Ascending aorta (tissue), 2 donors: ENCODE measurements at places on chromosomes 1 and 21.
A peak's percentile ranks its signal among the peaks of the same experiment; 100 is the strongest.

- no peak for DNase-seq
- H3K36me3 ChIP-seq: peaks cover 13% of the 10 kb centered on the region
- H3K4me3 ChIP-seq: no peak overlapping the region
These were observed 1.9 kb upstream of the SLFNL1 start for GRCh38 chr1:41023279-41023990.

GRCh38 chr1:31535561-31535960 is 40.8 kb upstream of the TINAGL1 start:
- H3K4me3 ChIP-seq: no peak overlapping the region
- no peak for DNase-seq
- no peaks in the 10 kb centered on the region for H3K4me1 ChIP-seq
- no peaks in the 10 kb centered on the region for H3K36me3 ChIP-seq
- H3K27ac ChIP-seq: no peak overlapping the region
- H3K27me3 ChIP-seq: no peaks in the 10 kb centered on the region

DNA sequence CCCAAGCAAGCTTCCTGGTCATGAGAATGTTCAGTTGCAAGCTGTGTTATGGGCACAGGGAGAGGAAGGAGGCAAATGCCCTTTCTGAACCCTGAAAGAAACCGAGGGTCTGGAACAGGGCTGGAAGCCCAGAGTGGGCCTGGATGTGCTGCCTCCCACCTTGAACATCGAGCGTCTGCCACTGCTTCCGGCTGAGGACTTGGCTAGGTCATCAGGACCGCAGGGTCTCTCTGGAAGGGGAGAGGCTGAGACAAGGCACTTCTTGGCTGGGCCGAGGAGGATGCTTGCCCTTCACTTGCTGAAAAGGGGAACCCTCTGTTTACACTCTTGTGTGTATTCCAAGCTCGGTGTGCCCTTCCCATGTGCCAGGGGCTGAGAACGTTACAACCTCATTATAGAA is 168.0 kb upstream of the C1orf174 start:
- no peaks in the 10 kb centered on the region for H3K4me1 ChIP-seq
- no peak overlapping the region for H3K27ac ChIP-seq
- peak; percentile 2 for DNase-seq
- H3K27me3 ChIP-seq: no peaks in the 10 kb centered on the region

- no peaks in the 10 kb centered on the region for H3K36me3 ChIP-seq
- DNase-seq: no peak
- H3K27ac ChIP-seq: no peak overlapping the region
- H3K4me3 ChIP-seq: no peak overlapping the region
These were observed 312.8 kb downstream of the HLX start for GRCh38 chr1:221192055-221192454.

GRCh38 chr1:62142496-62142895 is 52.2 kb upstream of the L1TD1 start:
- H3K27me3 ChIP-seq: no peaks in the 10 kb centered on the region
- no peak for DNase-seq
- H3K4me3 ChIP-seq: no peak overlapping the region
- H3K4me1 ChIP-seq: no peaks in the 10 kb centered on the region

- no peak overlapping the region for H3K27ac ChIP-seq
- no peak for DNase-seq
- no peaks in the 10 kb centered on the region for H3K27me3 ChIP-seq
- no peak overlapping the region for H3K4me3 ChIP-seq
These were observed 9.0 kb downstream of the TRAF5 start for GRCh38 chr1:211335522-211336157.

DNA sequence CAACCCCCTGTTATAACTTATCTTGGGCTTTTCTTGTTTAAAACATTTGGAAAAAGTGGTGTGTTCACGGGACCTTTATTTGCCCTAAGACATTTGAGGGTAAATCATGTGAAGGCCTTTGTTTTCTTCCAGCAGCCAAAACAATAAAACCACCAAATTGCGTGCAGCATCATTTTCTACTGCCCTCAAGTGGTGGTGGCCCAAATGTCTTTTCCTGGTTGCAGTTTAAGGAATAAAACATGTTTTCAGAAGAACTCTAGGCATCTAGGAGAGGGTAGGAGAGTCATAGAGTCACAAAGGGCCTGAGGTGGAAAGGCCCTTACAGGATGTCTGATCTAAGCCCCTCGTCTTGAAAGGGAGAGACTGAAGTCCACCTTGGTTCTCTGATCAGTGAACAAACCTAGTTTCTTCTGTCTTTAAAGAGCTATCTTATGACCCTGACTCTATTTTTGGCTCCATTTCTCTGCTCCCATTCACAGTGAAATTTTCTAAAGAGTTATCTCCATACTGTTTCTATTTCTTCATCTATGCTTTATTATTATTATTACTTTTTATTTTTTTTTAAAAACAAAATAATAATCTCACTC is 16.0 kb upstream of the EPS15 start:
- peak; percentile 79 for DNase-seq
- peak overlapping the region; percentile 4 for H3K27ac ChIP-seq
- H3K27me3 ChIP-seq: no peaks in the 10 kb centered on the region
- no peak overlapping the region for H3K4me3 ChIP-seq
- no peaks in the 10 kb centered on the region for H3K4me1 ChIP-seq
- no peaks in the 10 kb centered on the region for H3K36me3 ChIP-seq

DNA sequence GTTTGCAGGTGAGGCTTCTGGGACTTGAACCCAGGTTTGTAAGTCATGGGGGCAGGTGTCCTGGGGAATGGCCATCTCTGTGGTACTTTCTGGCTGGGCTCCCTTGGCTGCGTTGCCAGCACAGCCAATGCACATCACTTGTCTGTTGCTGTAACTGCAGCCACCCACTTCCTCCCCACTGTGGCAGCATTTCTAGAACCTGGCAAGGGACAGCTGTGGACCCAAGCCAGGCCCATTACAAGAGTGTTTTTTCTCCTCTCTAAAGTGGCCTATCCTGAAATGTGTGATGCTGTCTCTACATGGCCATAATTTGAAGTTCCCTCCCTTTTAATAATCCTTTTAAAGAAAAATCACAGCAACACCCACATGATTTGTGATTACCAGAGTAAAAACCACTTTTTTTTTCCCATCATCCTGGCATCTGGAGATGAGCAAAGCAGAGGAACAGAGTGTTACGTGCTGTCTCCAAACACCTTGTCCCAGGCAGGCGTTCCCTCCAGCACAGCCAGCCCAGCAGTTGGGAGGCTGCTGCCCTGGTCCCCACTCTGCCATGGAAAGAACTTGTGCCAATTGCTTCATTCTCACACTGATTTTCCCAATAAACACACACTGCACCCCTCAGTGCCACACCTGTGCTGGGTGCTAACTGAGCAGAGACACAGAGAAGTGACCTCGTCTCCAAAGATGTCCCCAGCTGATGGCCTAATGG is 360.6 kb upstream of the USP24 start:
- DNase-seq: peak; percentile 67
- H3K27me3 ChIP-seq: no peaks in the 10 kb centered on the region
- no peak overlapping the region for H3K4me3 ChIP-seq
- peaks cover 10% of the 10 kb centered on the region for H3K4me1 ChIP-seq
- H3K27ac ChIP-seq: no peak overlapping the region

DNA sequence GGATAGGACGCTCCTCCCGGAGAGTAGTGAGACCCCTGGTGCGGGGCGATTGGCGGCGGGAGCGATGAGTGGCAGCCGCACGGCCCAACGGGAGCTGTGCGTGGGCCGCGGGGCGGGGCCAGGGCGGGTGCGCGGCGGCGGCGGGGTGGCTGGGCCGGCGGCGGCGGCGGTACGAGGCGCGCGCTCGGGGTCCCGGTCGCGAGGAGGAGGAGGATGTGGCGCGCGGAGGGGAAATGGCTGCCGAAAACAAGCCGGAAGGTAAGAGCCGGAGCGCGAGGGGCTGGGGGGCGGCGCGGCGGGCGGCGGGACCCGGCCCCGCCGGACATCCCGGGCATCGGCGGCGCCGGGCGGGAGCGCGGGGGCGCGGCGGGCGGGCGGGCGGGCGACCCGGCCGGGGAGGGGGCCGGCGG is at the start of gene CAMTA1:
Gene CAMTA1 (plus strand): TSS at position 137 of the 410 bp plus-strand sequence. CDS start 77 bp downstream, at position 214.
- H3K27me3 ChIP-seq: no peaks in the 10 kb centered on the region
- H3K4me3 ChIP-seq: peak within 1 kb of the TSS; percentile 98
- H3K27ac ChIP-seq: peak within 1 kb of the TSS; percentile 99
- H3K36me3 ChIP-seq: no peaks in the 10 kb centered on the region

- no peaks in the 10 kb centered on the region for H3K36me3 ChIP-seq
- peaks cover 5% of the 10 kb centered on the region for H3K4me1 ChIP-seq
- H3K27me3 ChIP-seq: no peaks in the 10 kb centered on the region
These were observed 142.5 kb downstream of the RERE start for GRCh38 chr1:8674912-8675311.

- H3K27me3 ChIP-seq: no peaks in the 10 kb centered on the region
- H3K4me3 ChIP-seq: no peak overlapping the region
- no peaks in the 10 kb centered on the region for H3K36me3 ChIP-seq
- H3K27ac ChIP-seq: no peak overlapping the region
- H3K4me1 ChIP-seq: no peaks in the 10 kb centered on the region
These were observed 949.7 kb downstream of the AMY1C start for GRCh38 chr1:104699433-104699832.

DNA sequence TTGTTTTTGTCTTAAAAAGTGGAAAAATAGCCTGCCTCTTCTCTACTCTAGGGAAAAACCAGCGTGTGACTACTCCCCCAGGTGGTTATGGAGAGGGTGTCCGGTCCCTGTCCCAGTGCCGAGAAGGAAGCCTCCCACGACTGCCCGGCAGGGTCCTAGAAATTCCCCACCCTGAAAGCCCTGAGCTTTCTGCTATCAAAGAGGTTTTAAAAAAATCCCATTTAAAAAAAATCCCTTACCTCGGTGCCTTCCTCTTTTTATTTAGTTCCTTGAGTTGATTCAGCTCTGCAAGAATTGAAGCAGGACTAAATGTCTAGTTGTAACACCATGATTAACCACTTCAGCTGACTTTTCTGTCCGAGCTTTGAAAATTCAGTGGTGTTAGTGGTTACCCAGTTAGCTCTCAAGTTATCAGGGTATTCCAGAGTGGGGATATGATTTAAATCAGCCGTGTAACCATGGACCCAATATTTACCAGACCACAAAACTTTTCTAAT is 35.0 kb upstream of the TDRD10 start:
- no peak overlapping the region for H3K4me3 ChIP-seq
- H3K27ac ChIP-seq: no peak overlapping the region
- no peak for DNase-seq
- H3K4me1 ChIP-seq: peaks cover 2% of the 10 kb centered on the region
- H3K36me3 ChIP-seq: peaks cover 16% of the 10 kb centered on the region
- H3K27me3 ChIP-seq: no peaks in the 10 kb centered on the region

GRCh38 chr1:205689479-205689878 is 9.2 kb upstream of the SLC45A3 start:
- H3K27ac ChIP-seq: no peak overlapping the region
- H3K36me3 ChIP-seq: no peaks in the 10 kb centered on the region
- H3K27me3 ChIP-seq: no peaks in the 10 kb centered on the region

- DNase-seq: no peak
- H3K4me3 ChIP-seq: no peak overlapping the region
- no peaks in the 10 kb centered on the region for H3K4me1 ChIP-seq
- no peak overlapping the region for H3K27ac ChIP-seq
- H3K36me3 ChIP-seq: no peaks in the 10 kb centered on the region
- no peaks in the 10 kb centered on the region for H3K27me3 ChIP-seq
These were observed 181.4 kb downstream of the ZP4 start for GRCh38 chr1:237709355-237709754.

- no peaks in the 10 kb centered on the region for H3K27me3 ChIP-seq
- H3K4me3 ChIP-seq: no peak overlapping the region
- H3K36me3 ChIP-seq: no peaks in the 10 kb centered on the region
- H3K4me1 ChIP-seq: no peaks in the 10 kb centered on the region
These were observed 23.8 kb downstream of the CASQ2 start for GRCh38 chr1:115744646-115745275.

DNA sequence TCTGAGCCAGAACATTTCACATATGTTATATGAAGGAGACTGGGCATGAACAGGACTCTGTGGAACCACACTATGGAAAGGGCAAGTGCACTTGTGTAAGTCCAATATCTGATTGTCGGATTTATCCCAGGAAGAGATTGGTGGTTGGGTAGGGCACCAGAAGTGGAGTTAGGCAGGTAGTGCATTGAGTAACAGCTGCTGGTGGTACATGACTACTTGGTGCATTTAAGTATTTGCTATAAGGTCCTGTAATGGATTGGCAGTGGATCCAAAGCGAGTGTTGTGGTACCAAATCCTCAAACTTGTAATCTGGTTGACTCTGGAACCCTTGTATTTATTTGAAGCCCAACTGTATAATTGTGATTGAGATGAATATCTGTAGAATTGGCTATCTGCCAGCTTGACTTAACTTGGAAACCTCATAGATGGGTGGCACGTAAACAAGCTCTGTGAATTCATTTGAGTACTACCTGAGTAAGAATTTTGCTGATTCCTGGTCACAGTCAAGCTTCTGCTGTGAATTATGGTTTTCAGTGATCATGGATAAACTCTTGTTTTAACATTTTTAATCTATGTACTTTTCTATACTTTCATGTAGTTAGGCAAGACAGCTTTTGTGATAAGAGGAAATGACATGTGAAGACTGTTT is 21.1 kb downstream of the UBAP2L start:
- peaks cover 77% of the 10 kb centered on the region for H3K36me3 ChIP-seq
- H3K4me3 ChIP-seq: no peak overlapping the region
- no peak for DNase-seq
- no peaks in the 10 kb centered on the region for H3K27me3 ChIP-seq
- no peak overlapping the region for H3K27ac ChIP-seq
- H3K4me1 ChIP-seq: no peaks in the 10 kb centered on the region

GRCh38 chr1:213138391-213138790 is 87.3 kb downstream of the RPS6KC1 start:
- H3K27me3 ChIP-seq: no peaks in the 10 kb centered on the region
- no peak overlapping the region for H3K27ac ChIP-seq
- peaks cover 5% of the 10 kb centered on the region for H3K4me1 ChIP-seq
- H3K36me3 ChIP-seq: no peaks in the 10 kb centered on the region
- DNase-seq: no peak

- H3K36me3 ChIP-seq: no peaks in the 10 kb centered on the region
- DNase-seq: no peak
These were observed 3.7 kb downstream of the BACH1 start for GRCh38 chr21:29302359-29302875.

- no peak overlapping the region for H3K4me3 ChIP-seq
- no peaks in the 10 kb centered on the region for H3K27me3 ChIP-seq
- no peak overlapping the region for H3K27ac ChIP-seq
- no peak for DNase-seq
- no peaks in the 10 kb centered on the region for H3K36me3 ChIP-seq
These were observed 78.2 kb downstream of the GPR88 start for GRCh38 chr1:100616121-100616621.

DNA sequence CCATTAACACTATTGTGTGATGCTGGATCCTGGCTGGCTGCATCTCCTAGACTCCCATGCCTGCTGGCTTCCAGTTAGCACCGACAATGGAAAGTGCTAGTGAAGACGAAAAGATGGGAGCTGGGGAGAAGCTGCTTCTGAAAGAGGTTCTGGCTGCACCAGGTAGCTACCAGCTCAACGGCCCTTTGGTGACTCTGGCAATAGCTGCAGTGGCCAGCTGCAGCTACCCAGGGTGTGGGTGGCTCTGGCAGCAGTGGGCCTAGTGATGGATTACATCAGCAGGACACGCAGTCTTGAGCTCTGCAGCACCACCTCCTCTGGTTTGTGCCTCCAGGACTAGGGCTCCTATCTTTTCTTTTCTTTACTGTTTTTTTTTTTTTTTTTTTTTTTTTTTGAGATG is 662.6 kb downstream of the MATN1 start:
- no peak for DNase-seq
- H3K4me3 ChIP-seq: no peak overlapping the region
- no peaks in the 10 kb centered on the region for H3K4me1 ChIP-seq
- H3K27me3 ChIP-seq: no peaks in the 10 kb centered on the region
- no peaks in the 10 kb centered on the region for H3K36me3 ChIP-seq
